Neuronal stem cell (in vitro differentiated cells): ENCODE measurements at places on chromosomes 5 and 9.

DNA sequence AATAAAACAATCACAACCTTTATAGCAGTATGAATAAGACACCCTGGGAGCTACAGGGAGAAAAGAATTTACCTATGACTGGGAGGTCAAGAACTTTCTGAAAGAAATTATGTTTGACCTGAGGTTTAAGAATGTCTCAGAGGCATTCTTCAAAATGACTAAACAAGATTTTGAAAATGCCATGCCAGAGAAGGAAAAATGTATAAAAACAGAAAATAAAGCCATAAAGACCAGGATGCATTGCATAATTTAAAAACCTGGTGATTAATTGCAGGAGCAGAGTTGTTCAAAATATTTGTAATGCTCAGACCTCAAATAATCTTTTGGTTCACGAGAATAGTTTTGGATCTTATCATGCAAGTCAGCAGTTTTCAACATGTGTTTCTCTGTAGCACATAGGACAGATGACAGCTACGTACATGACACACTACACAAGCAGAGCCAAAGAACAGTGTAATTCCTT is 954.7 kb upstream of the ARRDC3 start:
- no peak for DNase-seq

DNA sequence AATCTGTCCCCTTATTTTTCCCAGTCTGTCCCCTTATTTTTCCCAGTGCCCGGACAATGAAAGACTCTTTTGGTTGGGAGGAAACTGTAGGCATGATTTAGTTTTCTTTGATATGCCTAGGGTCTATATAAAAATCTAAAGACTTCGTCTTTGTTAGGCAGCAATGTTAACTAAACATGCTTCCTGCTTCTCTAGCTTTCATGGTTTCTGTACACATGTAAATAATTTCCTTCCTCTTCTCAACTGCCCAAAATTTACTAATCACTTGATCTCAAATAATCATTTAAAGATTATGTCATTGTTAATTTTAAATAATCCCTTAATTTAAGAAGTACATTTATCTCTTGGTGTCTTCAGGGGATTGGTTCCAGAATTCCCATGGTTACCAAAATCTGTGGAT is 47.8 kb upstream of the RAPGEF6 start:
- DNase-seq, result no peak

GRCh38 chr5:38905516-38905915 is 59.7 kb downstream of the OSMR start:
- DNase-seq, result no peak

GRCh38 chr5:16888694-16889124 is 47.4 kb downstream of the MYO10 start:
- no peak for DNase-seq

- no peak for DNase-seq
Measured at GRCh38 chr5:148808864-148809642, 17.4 kb upstream of the ADRB2 start.

GRCh38 chr9:107260437-107261081 is 22.5 kb upstream of the RAD23B start:
- peak; percentile 49 for DNase-seq

DNA sequence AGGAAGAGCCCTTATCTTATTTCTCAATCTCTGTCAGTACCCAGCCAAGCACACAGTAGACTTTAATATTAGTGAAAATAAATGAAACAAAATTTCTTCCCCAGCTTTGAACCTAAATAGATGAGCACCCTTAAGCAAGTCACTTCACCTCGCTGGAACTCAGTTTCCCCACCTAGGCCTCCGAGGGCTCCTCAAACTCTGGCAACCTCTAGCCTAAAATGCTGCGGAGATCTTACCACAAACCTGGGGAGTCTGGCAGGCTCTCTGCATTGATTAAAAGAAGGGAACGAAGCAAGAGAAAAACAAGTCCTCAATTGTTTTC is 326 bp downstream of the RIGI start:
- DNase-seq, result no peak

- no peak for DNase-seq
Measured at GRCh38 chr9:18361646-18362045, 112.3 kb upstream of the ADAMTSL1 start.

GRCh38 chr5:167766957-167767356 is 524.5 kb upstream of the WWC1 start:
- no peak for DNase-seq

- no peak for DNase-seq
Measured at GRCh38 chr5:145221416-145221815, 613.7 kb downstream of the PRELID2 start.

- peak; percentile 47 for DNase-seq
Measured at GRCh38 chr5:9455826-9456434, 89.9 kb downstream of the SEMA5A start.

DNA sequence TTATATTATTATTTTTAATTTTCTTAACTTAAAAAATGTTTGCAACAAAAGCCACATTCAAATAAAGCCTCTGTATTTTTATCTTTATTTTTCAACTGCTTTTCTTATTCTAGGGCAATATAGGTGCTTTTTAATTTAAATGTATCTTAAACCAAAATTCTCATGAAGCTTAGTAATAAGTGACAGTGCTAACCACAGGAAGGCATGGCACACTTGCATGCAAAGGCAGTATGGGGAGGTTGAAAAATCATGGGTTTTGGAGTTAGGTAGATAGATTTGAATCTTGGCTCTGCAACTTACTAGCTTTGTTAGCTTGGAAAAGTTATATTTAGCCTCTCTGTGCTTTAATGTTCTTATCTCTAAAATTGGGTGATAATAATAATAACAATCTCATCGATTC is 458.0 kb downstream of the DMAC1 start:
- no peak for DNase-seq

GRCh38 chr5:143143973-143144372 is 259.5 kb downstream of the NR3C1 start:
- DNase-seq, result no peak

DNA sequence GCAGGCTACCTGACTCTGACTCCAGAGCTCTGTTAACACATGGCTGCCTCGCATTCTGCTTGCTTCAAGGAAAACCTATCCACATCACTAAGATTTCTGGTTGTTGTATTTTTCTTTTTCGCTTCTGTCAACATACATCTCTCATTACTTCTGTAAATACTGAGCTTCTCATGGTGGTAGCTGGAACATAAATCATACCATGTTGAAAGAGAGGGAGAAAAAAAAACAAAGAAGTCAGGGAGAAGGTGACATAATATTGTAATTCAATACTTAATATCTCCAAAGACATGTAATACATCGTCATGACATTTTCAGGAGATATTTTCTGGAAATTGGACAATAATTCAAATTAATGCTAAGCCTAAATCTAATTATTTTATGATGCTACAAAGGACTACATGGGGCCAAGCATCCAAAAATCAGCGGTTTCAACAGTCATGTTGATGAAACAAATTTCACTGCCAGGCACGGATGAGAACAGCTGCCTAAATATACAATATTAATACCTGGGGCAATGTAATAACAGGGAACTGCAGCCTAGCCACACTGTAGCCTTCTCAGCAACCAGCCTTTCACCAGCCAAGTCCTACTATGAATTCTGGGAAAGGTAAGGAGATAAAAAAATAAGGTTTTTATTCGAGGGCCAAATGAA is 332.0 kb downstream of the TRIM32 start:
- DNase-seq, result no peak

- DNase-seq, result no peak
Measured at GRCh38 chr5:169970911-169971765, 9.2 kb downstream of the INSYN2B start.

- DNase-seq, result no peak
Measured at GRCh38 chr9:36207016-36207415, 16.3 kb downstream of the CLTA start.

GRCh38 chr9:134126373-134126772 is 9.5 kb upstream of the WDR5 start:
- no peak for DNase-seq

DNA sequence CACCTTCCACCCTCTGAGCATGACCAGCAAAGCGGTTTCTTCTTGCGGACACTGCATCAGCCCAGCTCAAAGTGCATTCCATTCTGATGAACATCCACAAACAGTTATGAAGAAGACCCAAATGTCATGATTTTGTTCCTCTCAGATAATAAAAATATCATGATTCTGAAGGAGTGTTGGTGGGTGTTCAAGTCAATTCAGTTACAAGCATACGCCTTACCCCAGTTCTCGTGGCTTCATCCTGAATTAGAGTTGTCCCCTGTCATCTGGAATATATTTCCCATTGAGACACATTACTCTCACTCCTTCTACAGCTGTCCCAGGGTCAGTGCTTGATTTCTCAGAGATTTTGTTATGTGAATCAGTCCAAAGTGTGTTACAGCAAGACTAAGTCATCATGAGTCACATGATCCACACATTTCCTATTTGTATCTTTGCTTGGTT is 325.4 kb downstream of the RFX3 start:
- DNase-seq, result no peak

- DNase-seq, result no peak
Measured at GRCh38 chr5:122478741-122479442, 166.9 kb downstream of the SNCAIP start.

GRCh38 chr5:32311404-32312196 is 1.1 kb downstream of the MTMR12 start:
- no peak for DNase-seq

- DNase-seq, result no peak
Measured at GRCh38 chr9:109248133-109248581, 72.7 kb downstream of the EPB41L4B start.

GRCh38 chr9:37026113-37026930 is 7.7 kb downstream of the PAX5 start:
- DNase-seq, result no peak

- DNase-seq, result no peak
Measured at GRCh38 chr9:107895501-107896001, 406.0 kb upstream of the KLF4 start.

DNA sequence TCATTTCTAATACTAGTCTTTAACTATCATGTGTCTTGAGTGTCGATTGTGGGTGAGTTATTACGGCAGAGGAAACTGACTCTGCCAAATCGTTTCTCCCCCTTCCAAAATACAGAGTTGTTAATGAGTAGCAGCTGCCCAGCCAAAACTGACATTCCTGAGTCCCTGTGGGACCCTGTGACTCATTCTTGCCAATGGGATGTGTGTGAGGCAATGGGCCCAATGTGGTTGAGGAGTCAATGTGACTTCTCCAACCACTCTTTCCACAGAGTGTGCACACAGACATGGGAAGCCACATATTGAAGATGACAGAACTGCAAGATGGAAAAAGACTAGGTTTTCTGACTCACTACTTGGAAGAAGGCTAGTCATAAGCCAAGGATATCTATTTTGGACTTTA is 434.7 kb downstream of the DTWD2 start:
- no peak for DNase-seq

DNA sequence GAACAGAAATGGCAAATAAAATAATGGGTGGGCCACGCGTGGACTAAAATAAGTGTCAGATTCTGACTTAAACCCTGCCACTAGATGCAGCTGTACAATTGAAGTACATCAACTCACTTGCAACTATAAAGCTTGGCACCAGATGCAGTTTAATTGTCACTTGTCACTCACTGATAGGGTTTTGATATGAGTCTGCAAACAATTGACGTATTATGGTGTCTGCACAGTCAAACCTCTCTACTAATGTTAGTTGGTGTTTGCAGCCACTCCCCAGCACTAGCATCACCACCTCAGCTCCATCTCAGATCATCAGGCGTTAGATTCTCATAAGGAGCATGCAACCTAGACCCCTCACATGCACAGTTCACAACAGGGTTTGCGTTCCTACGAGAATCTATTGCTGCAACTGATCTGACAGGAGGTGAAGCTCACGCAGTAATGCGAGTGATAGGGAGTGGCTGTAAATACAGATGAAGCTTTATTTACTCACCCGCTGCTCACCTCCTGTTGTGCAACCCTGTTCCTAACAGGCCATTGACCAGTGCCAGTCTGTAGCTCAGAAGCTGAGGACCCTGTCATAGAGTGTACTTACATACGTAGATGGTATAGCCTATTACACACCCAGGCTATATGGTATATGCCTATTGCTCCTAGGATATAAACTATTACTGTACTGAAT is 72.1 kb upstream of the SEMA6A start:
- DNase-seq, result no peak

GRCh38 chr5:54194318-54194717 is 116.1 kb downstream of the ARL15 start:
- no peak for DNase-seq

DNA sequence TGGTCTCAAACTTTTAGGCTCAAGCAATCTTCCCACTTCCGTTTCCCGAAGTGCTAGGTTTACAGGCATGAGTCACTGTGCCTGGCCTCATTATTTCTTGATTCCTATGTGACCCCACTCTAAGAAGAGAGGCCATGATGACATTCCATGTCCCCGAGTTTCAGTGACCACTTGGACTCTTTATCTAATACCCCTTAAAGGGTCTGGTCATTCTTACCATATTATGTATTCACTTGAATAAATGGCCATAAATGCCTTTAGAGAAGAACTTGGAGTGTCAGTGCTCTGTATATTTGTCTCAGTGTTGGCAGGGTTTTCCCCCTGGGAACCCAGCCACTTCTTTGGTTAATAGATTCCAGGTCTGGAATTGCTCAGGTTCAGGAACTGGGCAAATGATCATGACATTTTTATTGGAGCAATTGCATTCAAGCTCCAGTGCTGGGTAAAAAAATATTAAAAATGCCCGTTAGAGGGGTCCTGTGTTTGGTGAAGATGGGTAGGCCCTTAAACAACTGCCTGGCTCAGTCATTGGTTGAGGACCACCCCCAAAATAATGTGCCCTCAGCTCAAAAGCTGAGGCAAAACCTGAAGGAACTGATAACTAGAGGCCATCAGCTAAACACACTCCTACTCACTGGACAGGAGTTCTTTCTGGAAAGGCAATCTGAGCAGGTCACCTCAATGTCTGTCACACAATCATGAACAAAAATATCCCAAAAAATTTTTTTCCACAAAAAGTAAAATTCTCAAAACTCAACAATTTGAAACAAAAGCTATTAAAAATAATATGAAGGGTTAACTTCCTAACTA is 186.6 kb upstream of the ZNF608 start:
- no peak for DNase-seq

GRCh38 chr9:125477089-125477544 is 215.5 kb downstream of the GAPVD1 start:
- DNase-seq, result no peak

DNA sequence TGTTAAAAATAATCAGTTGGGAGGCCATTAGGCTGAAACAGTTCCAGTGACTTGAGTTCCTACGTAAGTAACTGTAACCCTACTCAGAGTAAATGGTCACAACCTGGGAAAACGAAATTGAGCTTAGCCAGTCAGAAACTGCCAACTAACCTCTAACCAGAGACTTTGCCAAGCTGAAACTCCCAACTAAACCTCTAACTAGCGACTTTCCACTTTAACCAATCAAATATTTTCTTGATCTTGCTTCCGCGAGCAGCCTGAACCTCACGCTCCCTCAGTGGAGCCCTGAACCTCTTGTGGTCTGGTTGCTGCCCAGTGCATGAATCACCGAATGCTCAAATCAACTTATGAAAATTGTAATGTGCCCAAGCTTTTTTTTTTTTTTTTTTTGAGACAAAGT is 156.2 kb downstream of the MED10 start:
- DNase-seq, result no peak

DNA sequence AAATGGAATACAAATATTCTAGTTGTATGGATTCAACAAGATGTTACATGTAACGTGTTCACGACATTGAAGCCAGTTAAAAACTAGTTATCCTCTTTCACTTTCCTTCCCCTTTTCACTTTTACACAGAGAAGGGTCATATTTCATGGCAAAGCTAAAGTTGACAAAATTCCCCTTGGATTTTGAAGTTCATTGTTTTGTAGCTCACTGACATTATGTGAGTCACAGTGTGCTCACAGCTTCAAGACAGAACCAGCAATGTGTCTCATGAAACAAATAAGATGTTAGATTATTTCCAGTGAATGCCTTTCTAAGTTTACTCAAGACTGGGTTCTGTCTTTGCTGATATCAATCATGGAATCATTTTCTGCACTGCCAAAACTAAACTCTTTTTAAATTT is 535.5 kb upstream of the GRIN3A start:
- DNase-seq, result no peak

- DNase-seq, result no peak
Measured at GRCh38 chr9:108972186-108972585, 38.0 kb downstream of the ABITRAM start.
